ENCODE measurements at places on chromosomes 3 and 15.

- DNase-seq, result peak; percentile 95
These were observed 400.9 kb downstream of the SHQ1 start for GRCh38 chr3:72447059-72447946.

DNA sequence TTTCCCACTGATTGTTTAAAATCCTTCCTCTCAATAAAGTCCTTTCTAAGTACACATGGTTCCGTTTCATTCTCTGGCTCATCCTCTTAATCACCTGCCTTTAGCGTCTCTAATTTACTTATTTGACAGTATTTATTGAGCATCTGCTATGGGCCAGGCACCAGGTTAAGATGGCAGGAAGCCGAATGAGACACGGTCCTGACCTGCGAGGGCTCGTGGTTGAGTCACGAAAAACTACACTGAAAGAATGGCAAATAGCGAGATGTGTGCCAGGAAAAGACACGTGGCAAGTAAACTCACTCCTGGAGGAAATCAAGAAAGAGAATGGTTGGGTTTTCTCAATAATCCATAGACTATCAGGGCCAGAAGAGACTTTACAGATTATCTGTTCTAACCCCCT is 60.9 kb downstream of the HES1 start:
- DNase-seq, result no peak

DNA sequence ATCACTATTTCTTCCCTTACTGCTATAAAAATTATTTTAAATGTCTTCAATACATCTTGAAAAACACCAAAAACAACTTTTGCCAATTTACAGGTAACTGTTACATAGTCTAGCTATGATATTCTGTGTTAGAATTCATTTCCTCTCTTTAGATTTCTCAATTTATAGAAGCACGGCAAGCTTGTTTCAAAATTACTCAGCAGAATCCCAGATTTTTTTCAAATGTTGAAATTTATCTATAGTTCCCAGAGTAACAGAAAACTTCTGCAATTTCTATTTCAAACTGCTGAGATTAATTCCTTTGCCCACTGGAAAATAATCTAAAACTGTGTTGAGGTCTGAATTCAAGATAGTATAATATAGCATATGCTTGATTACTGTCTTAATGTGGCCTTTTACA is 41.2 kb downstream of the CCPG1 start:
- DNase-seq, result no peak

DNA sequence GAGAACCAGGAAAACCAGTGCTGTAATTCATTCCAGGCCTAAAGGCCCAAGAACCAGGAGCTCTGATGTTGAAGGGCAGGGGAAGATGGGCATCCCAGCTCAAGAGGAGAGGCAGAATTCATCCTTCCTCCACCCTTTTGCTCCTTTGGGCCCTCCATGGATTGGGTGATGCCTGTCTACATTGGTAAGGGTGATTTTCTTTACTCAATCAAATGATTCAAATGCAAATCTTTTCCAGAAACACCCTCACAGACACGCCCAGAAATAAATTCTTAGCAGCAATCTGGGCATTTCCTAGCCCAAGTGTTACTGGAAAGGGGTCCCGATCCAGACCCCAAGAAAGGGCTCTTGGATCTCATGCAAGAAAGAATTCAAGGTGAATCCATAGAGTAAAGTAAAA is 17.6 kb upstream of the APOD start:
- no peak for DNase-seq

GRCh38 chr15:76200641-76201105 is 110.6 kb downstream of the ETFA start:
- DNase-seq, result no peak

- DNase-seq, result peak; percentile 25
These were observed 327.9 kb upstream of the CTNNB1 start for GRCh38 chr3:40871394-40871793.

GRCh38 chr3:37974121-37975083 is 16.2 kb upstream of the VILL start:
- peak; percentile 44 for DNase-seq

GRCh38 chr3:177058648-177059047 is 138.6 kb downstream of the TBL1XR1 start:
- DNase-seq, result peak; percentile 44

- DNase-seq, result no peak
These were observed 134.4 kb upstream of the FAM3D start for GRCh38 chr3:58800940-58801339.

Measured in muscle of back (tissue), 13 donors.